ENCODE measurements at places on chromosomes 7 and 10.

DNA sequence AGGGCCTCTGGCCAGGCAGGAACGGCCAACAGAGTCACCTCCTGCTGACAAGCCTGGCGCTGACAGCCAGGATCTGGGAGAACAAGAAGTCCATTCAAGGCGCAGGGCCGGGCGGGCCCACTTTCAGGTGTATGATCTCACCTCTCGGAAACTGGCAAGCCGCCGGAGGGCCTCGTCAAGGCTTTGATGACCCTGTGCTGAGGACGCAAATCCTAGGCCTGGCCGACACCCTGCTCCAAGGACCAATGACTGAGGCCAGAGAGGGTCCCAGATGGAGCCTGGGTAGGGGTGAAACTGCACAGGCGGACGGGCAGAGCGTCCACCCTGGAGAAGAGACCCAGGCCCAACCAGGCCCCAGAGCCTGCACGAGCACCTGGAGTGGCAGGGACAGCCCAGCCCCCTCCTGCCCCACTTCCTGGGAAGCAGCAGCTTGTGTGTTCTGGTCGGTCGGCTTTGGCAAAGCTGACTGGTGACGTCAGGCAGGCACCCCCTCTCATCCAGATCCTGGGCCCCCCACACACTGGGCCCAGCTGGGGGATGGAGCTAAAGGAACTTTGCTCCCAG is 30.6 kb downstream of the MYL10 start:
- no peak for DNase-seq

DNA sequence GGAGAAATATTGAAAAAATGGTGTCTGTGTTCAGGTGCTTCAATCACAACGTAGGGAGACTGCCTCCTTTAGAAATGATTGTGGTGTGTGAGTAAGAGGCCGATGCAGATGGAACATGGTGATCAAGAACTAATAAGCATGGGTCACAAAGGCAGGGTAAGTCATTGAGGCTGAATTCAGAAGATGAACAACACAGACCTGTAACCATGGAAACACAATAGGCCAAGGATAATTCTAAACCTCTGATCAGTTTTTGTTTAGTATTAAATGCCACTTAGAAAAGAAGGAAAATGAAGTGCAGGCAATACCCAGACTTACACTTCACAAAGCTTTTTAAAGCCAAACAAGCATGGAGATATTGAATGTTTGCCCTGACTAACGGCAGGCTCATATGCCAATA is 32.8 kb upstream of the TAS2R16 start:
- DNase-seq, result no peak

DNA sequence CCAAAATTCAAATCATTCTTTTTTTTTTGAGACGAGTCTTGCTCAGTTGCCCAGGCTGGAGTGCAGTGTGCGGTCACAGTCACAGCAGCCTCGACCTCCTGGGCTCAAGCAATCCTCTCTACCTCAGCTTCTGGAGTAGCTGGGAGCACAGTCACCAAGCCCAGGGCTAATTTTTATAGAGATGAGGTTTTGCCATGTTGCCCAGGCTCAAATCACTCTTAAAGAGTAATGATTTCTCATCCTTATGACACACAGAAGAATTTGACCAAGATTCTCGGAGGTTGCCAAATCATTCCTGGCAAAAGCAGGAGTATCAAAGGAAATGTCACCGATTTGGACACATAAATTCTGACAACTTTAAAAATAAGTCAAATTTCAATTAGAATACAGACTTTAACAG is 39.1 kb downstream of the SIRT1 start:
- DNase-seq, result no peak

- DNase-seq, result no peak
Observed at GRCh38 chr7:95586951-95587301, 9.4 kb downstream of the PDK4 start.

- DNase-seq, result no peak
Observed at GRCh38 chr10:75592791-75593643, 161.6 kb downstream of the LRMDA start.

- no peak for DNase-seq
Observed at GRCh38 chr7:137935884-137936508, 65.9 kb downstream of the CREB3L2 start.
